ENCODE measurements at places on chromosomes 13 and 19.
A peak's percentile ranks its signal among the peaks of the same experiment; 100 is the strongest.

- H3K4me3 ChIP-seq = peak within 1 kb of the TSS; percentile 45
- DNase-seq = no peak
- no peaks in the 10 kb centered on the region for H3K36me3 ChIP-seq
- H3K27ac ChIP-seq = no peak within 1 kb of the TSS
- no peaks in the 10 kb centered on the region for H3K4me1 ChIP-seq
Observed at GRCh38 chr19:45973553-45974338, at the start of gene NOVA2. NOVA2 (minus strand) TSS chr19:45973865; CDS start chr19:45973351, 514 bp downstream.

DNA sequence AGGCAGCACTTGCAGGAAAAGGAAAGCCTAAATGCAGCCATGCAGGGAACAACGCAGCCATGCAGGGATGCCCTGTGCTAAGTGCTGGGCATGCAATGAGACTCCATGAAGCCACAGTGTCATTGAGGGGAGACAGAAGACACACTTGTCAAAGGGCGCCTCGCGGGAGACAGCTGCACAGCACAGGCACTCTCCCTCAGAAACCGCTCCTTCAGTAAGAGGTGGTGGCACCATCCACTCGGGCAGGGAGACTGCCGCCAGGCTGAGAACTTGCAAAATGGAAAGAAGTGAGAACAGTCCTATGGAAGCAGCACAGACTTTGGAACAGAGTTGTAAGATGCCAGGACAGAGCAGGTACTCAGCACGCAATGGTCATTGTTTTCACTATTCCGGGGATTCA, 51.1 kb downstream of the GGACT start:
- H3K36me3 ChIP-seq = no peaks in the 10 kb centered on the region
- no peak for DNase-seq
- no peak overlapping the region for H3K4me3 ChIP-seq
- H3K27ac ChIP-seq = no peak overlapping the region
- no peaks in the 10 kb centered on the region for H3K27me3 ChIP-seq

DNA sequence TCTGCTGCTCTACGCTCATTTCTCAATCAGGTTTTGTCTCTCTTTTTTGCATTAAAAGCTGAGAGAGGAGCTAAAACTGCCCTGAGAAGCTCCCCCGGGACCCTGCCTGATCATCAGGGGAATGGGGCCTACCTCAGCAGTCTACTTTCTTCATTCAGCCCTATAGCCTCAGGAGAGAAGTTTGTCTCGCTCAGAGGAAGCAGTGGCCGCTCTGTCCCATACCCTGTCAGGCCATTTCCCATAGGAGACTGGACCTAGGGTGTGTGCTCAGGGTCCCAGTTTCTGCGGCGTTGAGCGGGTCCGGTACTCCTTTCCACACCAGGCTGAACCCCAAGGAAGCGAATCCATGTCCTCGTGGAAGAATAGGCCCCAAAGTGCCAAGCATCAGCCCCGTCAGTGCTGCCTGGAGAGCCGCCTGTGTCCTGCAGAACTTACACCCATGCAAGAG, 21.7 kb downstream of the UBE2L5 start:
- H3K27ac ChIP-seq = no peak overlapping the region
- H3K4me3 ChIP-seq = no peak overlapping the region
- H3K27me3 ChIP-seq = no peaks in the 10 kb centered on the region
- peaks cover 9% of the 10 kb centered on the region for H3K4me1 ChIP-seq
- no peak for DNase-seq

- H3K36me3 ChIP-seq = peaks cover 3% of the 10 kb centered on the region
- H3K4me1 ChIP-seq = no peaks in the 10 kb centered on the region
- DNase-seq = no peak
- no peak overlapping the region for H3K27ac ChIP-seq
- H3K4me3 ChIP-seq = no peak overlapping the region
- H3K27me3 ChIP-seq = no peaks in the 10 kb centered on the region
Observed at GRCh38 chr13:99376924-99377323, 69.7 kb upstream of the GPR183 start.

DNA sequence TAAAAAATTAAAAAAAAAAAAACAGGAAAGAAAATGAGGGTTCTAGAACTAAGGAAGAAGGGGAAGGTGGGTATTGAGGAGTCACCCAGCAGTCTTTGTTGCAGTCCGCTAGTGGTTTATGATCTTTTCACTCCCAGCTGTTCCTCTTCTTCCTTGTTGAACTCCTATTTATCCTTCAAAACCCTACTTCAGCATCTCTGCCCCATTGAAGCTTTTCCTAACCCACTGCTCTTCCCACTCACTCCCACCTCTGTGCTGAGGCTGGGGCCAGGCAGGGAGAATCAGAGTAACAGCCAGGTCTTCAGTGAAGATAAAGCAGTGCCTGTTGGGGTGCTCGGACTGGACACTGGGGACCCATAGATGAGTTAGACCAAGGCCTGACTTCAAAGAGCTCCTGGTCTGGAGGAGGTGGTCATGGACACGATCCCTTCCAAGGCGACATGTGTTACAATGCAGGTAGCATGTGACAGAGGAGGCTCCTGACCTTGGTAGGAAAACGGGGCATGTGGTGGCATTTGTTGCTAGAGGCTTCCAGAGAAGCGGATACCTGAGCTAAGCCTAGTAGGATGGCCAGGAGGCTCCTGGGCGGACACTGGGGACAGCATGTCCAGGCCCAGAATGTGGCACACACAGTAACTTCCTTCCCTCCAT, 11.4 kb downstream of the RUVBL2 start:
- H3K27me3 ChIP-seq = no peaks in the 10 kb centered on the region
- DNase-seq = no peak
- H3K4me1 ChIP-seq = no peaks in the 10 kb centered on the region
- no peak overlapping the region for H3K4me3 ChIP-seq
